ENCODE measurements at places on chromosomes 7 and 10. TPM values are rescaled to one million over a fixed set of nuclear protein-coding genes. Genes with fewer than 3 reads are reported as not detected.

CTBP2 gene
- total RNA-seq: 1.5 TPM

MRLN gene
- 0.35 TPM for total RNA-seq

LIPJ gene
- total RNA-seq: not detected

DNA sequence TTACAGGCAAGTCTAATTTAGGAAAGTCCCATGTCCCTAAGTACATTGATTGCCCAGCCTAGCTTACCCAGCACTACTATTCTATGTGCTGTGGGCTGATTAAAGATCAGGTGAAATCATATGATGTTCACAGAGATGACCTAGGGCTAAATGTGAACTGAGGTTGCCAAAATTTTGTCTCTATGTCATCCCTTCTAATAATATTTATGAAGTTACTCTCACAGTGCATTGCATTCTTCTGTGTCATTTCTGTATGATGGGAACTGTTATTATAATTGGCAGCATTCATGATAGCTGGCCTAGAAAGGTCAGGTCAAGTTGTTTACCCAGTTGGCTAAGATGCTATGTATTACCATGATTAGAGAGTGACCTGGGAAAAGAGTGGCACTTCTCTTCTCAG is 2.8 kb upstream of the PDK4 start:
- no peak for DNase-seq
